ENCODE measurements at places on chromosomes 3 and 15. TPM values are rescaled to one million over a fixed set of nuclear protein-coding genes. Genes with fewer than 3 reads are reported as not detected.

GRCh38 chr3:55449527-55449926, 37.6 kb downstream of the WNT5A start:
- DNase-seq: no peak

The KLHL6 gene
- total RNA-seq: 0.03 TPM

DNA sequence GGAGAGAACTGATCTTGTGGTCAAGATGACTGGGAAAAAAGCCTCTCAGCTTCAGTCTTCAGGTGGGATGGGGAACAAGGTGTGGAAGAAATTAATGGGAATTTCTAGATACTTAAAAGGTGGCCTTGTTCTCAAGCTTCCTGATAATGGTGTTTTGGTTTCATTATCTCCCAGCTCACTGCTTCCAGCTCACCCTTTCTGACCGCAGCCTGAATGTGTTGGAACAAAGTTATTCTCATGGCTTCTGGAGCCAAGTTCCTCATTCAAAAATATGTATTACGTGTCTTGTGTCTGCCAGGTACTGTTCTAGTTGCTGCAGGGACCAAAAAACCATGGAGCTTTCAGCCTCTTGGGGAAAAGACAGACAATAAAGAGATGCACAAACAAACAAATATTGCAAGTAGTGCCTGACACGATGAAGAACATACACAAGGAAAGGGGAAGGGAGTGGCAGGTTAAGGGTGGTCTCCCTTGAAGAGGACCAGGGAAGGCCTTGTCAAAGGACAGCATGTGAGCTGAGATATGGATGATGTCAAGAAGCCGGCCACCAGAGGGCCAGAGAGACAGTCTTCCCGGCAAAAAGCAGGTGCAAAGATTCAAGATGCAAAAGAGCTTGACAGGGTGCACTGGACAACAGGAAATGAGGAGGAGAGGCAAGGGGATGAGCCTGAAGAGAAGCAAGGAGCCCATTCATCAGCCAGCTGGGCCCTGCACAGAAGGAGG, 35.5 kb downstream of the ARRDC4 start:
- DNase-seq: no peak

- no peak for DNase-seq
These were observed 27.4 kb upstream of the FAM174B start for GRCh38 chr15:92682741-92683510.

DNA sequence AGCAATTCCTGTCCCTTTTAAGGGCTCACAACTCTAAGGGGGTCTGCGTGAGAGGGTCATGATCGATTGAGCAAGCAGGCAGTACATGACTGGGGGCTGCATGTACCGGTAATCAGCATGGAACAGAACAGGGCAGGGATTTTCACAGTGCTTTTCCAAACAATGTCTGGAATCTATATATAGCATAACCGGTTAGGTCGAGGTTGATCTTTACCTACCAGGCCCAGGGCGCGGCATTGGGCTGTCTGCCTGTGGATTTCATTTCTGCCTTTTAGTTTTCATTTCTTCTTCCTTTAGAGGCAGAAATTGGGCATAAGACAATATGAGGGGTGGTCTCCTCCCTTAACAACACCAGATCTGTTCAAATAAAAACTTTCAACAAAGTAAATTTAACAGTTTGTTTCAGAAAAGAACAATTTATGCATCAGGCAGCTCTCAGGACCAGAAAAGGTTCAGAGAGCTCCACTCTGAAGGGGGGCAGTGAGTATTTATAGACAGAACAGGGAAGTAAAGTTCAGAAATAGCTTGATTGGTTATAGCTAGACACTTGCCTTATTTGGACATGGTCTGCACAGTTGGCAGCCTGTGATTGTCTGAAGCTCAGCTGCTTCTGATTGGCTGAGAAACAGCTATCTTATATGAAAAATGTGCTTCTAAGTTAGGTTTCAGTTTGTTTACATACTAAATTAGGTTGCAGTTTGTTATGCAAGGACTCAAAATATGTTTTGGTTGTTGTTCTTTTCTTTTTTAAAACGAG, 17.2 kb upstream of the B4GALT4 start:
- no peak for DNase-seq

GRCh38 chr3:80553211-80553610, 785.4 kb upstream of the ROBO1 start:
- DNase-seq: no peak

DNA sequence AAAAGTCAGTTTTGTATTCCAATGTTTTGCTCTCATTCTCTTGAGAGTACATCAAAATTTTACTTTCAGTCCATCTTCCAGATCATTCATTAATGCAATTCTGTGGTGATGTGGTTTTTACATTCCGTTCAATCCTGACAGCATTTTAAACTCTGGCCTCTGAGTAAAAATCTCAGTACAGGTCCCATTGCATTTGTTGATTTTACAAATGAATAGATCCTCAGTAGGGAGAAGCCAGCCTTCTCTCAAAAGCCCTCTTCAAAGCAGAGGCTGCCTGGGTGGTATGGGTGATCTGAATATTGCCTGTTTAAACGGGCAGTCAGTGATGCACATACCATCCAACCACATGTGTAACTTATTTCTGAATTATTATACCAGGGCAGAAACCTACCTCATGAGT, 72.5 kb upstream of the TSC22D2 start:
- DNase-seq: no peak

- no peak for DNase-seq
These were observed 31.3 kb upstream of the PEX5L start for GRCh38 chr3:180068023-180068422.

DNA sequence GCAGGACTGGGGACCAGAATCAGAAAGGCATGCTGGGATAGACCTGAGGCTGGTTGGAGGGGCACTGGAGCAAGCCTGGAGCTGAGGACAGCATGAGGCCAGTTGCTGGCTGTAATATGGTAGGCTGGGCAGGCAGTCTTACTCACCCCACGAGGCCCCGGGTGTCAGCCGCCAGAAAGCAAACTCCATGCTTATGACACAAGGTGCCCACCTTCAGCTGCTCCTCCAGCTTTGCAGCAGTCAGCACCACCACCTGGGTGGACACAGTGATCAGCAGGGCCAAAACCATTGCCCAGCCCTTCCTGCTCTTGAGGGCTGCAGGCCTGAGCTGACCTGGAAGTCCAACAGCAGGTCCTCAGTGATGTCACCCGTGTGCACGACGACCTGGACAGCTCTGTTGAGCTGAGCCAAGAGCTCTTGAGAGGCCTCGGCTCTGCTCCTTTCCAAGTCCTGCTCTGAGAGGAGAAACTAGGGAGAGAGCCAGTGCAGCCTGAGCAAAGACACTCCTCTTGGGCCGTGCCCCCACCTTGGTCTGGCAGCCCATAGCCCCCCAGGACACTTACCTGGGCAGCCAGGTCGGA, 747 bp downstream of the UBA7 start:
- no peak for DNase-seq

GRCh38 chr3:52805270-52806039, 10.9 kb downstream of the ITIH3 start:
- no peak for DNase-seq

GRCh38 chr3:139108253-139108969, 63.7 kb upstream of the PRR23C start:
- DNase-seq: no peak

- DNase-seq: no peak
These were observed 75.2 kb downstream of the LSM3 start for GRCh38 chr3:14253707-14254382.

- DNase-seq: no peak
These were observed 711 bp downstream of the XXYLT1 start for GRCh38 chr3:195270079-195270816.

The GOLGA8T gene
- not detected for total RNA-seq

GRCh38 chr3:144415492-144415891, 443.9 kb downstream of the DIPK2A start:
- DNase-seq: no peak

DNA sequence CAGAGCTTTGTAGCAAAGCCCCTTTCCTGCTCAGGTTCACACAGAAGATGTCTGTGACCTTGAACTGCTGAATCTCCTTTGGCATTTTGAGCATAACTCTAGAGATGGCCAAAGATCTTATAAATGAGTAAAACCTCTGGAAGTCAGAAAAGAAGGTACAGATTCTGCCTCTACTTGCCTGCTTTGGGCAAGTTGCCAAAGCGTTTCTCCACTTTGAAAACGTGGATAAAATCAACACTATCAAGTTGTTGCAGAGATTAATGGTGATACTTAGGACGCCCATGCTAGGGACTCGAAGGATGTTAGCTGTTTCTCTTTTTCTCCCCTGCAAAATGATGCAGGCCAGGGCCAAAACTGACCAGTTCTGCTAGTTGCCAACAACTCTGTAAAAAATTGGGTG, 68.0 kb upstream of the CMTM7 start:
- DNase-seq: no peak

- no peak for DNase-seq
These were observed 3.1 kb upstream of the BNC1 start for GRCh38 chr15:83287541-83288027.

The TMEM40 gene
- 1.3 TPM for total RNA-seq

DNA sequence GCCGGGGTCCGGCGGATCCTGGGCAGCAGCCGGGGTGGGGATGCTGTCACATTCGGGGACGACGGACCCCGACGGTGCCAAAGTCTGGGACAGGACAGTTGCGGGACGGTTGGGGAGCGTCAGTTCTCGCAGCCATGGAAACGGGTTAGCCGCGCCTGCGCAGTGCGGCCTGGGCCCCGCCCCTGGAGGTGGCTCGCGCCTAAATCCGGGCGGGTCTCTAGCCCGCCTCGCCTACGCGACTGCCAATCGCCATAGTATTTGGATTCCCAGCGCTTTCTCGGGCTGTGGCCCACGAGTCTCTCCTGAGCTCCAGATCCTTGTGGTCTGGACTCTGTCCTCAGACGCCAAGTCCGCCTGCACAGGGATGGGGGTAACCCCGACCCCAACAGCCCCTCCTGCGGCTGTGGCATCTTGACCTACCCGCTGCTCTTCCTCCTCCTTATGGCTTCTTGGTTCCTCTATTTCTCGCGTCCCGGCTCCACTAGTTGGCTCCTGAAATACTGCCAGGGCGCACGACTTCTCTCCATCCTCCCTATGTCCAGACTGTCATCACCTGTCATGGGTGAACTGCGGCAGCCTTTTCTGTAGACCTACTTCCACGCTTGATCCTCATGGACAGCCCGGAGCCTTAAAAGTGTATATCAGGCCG, at the start of gene ZMYND10:
Gene ZMYND10, minus strand, starts transcription at position 147 of the 649 bp plus-strand sequence. CDS start 153 bp downstream, outside the sequence.
- DNase-seq: no peak

GRCh38 chr15:57890878-57891277, 174.6 kb downstream of the ALDH1A2 start:
- DNase-seq: no peak

- no peak for DNase-seq
These were observed 67.8 kb upstream of the ITGA11 start for GRCh38 chr15:68499620-68500312.

DNA sequence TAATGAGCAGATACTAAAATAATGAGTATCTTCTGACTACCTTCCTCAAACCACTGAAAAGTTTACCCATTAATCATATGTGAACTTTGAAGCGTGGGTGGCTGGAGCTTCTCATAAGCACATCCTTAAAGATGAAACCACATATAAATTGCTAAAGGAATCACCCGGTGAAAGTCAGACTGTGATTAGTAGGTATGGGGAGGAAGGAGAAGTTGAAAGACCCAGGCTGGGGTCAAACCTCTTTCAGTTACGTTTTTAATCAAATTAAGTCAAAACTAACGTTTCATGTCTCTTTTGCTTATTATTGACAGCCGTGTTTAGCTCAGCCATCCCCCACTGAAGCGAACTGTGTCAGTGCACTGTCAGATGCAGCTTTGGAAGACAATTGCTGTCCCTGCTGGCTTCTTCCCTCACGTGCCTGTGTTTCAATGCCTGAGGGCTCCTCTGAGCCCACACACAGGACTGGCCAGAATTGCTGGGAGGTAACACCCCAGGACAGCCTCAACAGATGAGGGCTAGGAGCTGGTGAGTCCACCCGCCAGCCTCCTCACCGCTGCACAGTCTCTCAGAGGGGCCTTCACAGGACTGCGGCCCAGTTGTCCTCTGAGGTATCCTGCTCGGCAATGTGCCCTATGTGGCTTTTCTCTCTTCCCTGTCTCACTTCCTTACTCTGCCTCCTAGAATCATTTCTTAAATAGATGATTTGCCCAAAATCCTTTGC, 29.3 kb upstream of the SH3BP5 start:
- no peak for DNase-seq

The KIF7 gene
- total RNA-seq: 6.5 TPM

The OTOL1 gene
- not detected for total RNA-seq

GRCh38 chr3:37861620-37862041, at the start of gene CTDSPL:
Gene CTDSPL (plus strand): TSS chr3:37861880. CDS start chr3:37862200, 320 bp downstream.
- no peak for DNase-seq

The AADACL2 gene
- not detected for total RNA-seq

- no peak for DNase-seq
These were observed 2.9 kb downstream of the GNAT1 start for GRCh38 chr3:50194128-50194902.

The GPR160 gene
- 0.18 TPM for total RNA-seq

DNA sequence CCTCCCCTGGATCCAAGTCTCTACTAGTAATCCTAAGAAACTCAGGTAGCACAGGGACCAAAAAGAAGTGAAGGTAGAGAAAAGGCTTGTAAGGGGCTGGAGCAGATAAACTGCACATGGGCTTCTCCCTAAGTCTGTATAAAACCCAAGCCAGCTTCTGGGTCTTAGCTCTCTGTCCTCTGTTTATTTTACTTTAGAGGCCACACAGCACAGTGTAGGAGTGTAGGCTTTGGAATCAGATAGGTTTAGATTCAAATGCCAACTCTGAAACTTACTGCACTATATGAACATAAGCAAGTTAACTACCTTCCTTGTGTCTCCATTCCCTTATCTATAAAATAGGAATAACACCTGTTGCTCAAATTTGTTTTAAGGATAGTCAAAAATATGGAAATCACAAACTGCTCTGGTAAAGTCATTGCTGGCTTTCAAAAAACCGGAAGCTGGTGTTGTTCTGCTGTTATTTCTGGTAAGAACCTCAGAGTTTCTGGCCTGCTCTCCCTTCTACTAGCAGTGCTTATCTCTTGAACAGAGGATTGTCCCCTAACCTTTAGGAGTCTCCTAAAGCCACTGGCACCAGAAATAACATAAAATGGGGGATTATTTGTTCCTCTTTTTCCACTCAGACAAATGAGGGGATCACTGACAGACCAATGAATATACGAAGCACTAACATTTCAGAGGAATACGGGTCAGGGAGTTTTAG, 33.8 kb downstream of the PIK3R4 start:
- DNase-seq: no peak

The CD96 gene
- not detected for total RNA-seq

- DNase-seq: no peak
These were observed 27.6 kb downstream of the SLC4A7 start for GRCh38 chr3:27456554-27456953.

The DPPA2 gene
- not detected for total RNA-seq

DNA sequence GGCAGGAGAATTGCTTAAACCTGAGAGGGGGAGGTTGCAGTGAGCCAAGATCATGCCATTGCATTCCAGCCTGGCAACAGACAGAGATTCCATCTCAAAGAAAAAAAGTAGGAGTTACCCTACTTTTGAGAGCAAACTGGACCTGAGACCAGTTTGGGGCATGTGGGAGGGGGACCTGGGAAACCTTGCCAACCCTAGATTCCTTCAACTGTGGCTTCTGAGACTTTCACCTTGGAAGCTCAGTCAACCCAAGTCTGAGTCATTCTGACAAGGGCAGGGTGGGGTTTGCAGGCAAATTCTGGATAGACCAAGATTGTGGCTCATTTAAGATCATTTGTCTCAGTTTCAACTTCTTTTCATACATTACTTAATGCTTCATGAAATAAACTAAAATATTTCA, 23.8 kb upstream of the SIAH2 start:
- no peak for DNase-seq

Measured in Panc1 (cell line).